ENCODE measurements at places on chromosomes 7 and 10.

GRCh38 chr10:90847436-90847835 lies 10.4 kb downstream of the HTR7 start:
- no peak for DNase-seq

GRCh38 chr10:28127881-28128280 lies 129.0 kb upstream of the ODAD2 start:
- DNase-seq, result no peak

GRCh38 chr7:104643587-104644217 lies 315.3 kb downstream of the LHFPL3 start:
- no peak for DNase-seq

- DNase-seq, result no peak
Observed at GRCh38 chr10:62993121-62993520, 140.0 kb upstream of the NRBF2 start.

DNA sequence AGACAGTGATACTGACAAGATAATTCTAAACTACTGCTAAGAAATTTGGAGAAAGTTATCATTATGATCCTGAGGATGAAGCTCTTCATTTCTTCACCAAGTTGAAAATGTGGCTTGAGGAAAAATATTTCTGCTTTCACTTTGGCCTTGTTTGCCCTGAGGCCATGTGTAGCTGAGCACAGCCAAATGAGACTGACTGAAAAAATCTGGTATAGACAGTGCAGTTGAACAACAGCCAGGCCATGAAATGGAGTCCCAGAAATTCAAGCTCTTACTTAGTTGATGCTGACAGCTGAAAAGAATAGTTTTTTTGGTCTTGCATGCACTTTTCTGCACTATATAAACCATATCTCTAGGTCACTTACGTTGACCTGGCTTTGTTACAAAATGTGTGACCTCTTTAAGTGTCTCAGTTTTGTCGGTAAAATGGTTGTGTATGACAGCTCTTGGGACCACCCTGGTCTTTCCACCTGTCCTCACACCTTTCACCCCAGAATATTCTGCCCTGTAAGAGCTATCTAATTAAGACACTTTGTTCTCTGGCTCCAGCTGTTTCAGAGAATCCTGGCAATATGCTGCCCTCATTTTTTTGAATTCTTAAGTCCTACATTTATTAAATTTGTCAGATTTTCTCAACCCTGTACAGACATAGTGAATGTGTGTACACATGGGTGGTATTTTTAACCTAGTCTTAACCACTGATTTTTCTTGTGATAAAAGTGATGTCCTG lies 91.3 kb downstream of the CD36 start:
- no peak for DNase-seq

DNA sequence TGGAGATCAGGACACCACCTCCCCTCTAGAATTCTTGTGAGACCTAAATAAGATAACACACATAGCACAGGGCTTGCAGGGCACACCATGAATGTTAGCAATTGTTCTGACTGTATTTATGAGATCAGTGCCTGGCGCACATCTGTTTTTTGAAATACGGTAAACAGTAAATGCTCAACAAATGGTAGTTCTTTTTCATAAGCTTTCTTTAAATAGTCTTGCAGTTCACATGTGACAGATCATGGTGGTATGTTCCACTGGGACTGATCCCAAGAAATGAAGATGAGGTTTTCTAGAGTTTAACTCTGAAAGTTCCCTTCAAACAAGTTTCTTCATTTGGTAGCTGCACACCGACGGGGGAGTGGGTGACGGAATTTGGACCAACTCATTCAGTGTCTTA lies 34.8 kb downstream of the CREB5 start:
- DNase-seq, result no peak

GRCh38 chr7:25624833-25625232 lies 396.5 kb upstream of the NPVF start:
- no peak for DNase-seq

- no peak for DNase-seq
Observed at GRCh38 chr7:69966766-69967591, 368.7 kb downstream of the AUTS2 start.
